ENCODE measurements at places on chromosomes 12 and 14.

- DNase-seq = no peak
Measured at GRCh38 chr12:1355396-1355795, 239.0 kb downstream of the FBXL14 start.

DNA sequence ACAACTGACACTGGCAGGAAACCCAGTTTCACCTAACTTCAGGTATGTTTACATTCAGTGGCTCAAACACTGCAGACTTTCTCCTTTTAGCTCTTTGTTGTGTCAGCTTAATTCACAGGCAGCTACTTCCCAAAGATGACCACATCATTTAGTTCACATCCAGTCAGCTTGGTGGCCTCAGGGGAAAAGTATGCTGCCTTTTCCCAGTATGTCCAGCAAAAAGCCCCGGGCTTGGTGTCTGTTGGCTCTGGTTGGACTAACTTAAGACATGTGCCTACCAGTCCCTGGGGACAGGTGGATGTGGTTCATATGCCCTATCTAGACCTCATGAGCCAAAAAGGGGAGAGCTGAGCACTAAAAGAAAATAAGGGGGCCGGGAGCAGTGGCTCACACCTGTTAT, 56.4 kb downstream of the GOLGA5 start:
- no peak for DNase-seq

DNA sequence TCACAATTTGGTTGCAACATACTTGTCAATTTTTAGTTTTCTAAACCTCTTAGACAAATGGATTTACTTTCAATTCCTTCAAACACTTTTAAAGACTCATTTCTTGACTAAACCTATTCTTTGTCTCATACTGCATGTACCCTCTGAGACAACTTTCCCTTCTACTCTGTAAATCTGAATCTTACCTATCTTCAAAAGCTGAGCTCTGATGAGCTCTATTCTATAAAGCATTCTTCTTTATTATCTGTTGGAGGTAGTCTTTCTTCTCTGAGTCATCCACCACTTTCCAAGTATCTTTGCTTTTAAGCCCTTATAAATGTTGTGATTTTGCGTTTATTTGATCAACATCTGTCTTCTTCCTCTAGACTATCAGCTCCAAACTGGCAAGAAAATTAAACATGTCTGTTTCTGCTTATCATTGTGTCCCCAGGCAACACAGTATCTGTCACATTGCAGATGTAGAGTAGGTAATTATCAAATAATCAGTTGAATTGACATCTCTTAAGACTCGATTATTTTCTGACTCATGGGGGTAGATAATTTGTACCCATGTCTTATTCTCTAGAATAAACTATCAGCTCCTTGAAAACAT, 265.6 kb upstream of the FAR2 start:
- no peak for DNase-seq

DNA sequence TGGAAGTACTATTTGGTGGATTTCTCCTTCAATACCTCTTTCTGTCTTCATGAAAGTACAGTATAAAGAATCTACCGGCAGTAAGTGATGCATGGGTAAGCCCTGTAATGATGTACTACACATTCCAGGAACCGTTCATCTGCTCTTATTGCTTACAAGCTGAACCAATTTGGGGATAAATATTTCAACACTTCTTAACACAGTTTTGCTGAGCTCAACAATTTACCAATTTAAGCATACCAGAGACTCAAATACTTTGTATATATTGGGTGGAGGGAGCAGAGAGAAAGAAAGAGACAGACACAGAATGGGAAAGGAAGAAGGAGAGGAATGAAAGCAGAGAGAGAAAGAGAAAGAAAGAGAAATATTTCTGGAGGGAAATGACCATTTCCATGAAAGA, 821.1 kb upstream of the FLRT2 start:
- no peak for DNase-seq

DNA sequence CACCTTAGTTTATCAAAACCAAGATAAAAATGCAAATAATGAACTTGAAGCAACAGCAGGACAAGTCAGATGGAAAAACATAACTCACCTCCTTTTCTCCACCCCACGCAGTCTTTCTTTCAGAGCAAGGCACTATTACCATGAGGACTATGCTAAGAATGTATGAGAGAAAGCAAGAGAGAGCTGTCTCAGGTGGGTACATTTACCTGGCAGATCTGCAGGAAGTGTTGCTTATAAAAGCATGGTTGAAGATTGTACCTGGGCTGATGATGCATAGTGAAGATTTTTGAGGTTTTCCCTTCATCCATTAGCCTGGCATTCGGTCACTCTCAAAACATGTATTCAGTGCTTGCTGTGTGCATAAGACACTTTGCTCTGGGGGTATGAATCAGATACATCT, 68.8 kb upstream of the IFNG-AS1 start:
- no peak for DNase-seq

DNA sequence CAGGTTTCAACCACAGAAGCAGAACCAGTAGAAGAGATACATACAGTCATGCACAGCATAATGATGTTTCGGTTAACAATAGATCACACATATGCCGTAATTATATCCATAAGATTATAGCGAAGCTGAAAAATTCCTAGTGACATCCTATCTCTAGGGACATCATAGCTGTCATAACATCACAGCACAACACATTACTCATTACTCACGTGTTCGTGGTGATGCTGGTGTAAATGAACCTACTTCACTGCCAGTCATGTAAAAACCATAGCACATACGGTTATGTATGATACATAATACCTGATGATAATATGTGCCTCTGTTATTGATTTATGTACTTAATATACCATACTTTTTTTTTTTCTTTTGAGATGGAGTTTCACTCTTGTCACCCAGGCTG, 44.7 kb downstream of the KLRG1 start:
- no peak for DNase-seq

- DNase-seq = peak; percentile 42
Measured at GRCh38 chr14:56659964-56660551, 80.5 kb downstream of the TMEM260 start.

DNA sequence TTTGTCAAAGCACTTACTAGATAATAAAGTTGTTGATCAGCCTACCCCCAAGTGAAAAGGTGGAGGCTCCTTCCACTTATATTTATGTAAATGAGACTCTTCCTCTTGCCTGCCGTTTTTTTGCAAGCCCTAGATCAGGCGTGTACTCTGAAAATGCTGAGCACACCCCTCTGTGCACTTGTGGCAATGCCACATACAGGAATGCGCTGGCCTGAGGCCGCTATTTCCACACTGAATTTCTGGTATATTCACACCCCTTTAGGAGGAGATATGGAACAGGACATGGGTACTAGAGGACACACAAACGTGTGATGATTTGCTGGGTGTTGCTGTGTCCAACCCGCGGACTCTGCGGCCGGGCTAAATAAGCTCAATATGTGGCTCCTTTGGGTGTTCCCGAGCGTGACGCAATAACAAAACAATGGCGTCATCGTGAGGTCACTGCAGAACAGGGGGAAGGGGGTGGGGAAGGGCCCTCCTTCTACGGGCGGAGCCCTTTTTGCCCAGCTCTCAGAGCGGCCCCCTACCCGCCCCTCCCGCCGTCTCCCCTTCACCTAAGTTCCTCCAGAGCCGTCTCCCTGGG, 554 bp upstream of the TSPAN31 start:
- peak; percentile 90 for DNase-seq

- DNase-seq = no peak
Measured at GRCh38 chr12:122813310-122813713, 21.9 kb upstream of the HIP1R start.

GRCh38 chr12:120067901-120068300, 48.7 kb downstream of the RAB35 start:
- no peak for DNase-seq

DNA sequence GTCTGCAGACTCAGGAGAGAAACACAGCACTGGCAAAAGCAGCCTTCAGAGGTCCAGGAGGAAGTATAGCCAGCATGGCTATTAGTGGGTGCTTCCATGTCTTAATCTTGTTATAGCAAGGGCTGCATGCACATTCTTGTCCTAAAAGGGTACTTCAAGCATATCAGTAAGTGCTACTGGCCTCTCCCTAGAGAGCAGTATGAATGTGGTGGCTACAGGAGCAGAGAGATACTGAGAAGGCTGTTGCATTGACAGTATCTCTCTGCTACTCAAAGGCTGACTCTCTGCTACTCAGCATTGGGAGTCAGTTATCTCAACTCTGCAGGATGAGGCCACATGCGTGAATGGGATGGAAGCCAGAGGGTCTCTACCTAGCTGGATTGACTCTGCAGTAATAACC, 2.0 kb downstream of the GARIN6 start:
- no peak for DNase-seq
